ENCODE measurements at places on chromosomes 4 and X.

- no peak for DNase-seq
These were observed 1703.7 kb upstream of the AGA start for GRCh38 chr4:179145746-179146525.

GRCh38 chr4:24551492-24552289 is 32.7 kb downstream of the DHX15 start:
- DNase-seq: peak; percentile 16

DNA sequence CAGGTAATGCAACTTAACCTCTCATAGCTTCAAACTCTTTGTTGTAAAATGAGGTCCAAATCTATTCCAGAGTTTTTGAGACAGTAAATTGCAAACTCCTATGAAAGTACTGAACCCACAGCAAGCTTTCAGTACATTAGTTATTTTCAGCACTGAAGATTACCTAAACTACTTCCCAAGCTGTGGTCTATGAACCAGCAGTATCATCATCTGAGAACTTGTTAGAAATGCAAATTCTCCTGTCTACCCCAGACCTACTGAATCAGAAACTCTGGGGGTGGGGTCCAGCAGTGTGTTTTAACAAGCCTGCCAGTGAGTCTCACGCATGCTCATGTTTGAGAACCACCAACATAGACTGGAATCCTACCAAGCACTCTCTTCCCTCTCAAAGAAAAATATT is 5.7 kb upstream of the CASP6 start:
- DNase-seq: no peak

DNA sequence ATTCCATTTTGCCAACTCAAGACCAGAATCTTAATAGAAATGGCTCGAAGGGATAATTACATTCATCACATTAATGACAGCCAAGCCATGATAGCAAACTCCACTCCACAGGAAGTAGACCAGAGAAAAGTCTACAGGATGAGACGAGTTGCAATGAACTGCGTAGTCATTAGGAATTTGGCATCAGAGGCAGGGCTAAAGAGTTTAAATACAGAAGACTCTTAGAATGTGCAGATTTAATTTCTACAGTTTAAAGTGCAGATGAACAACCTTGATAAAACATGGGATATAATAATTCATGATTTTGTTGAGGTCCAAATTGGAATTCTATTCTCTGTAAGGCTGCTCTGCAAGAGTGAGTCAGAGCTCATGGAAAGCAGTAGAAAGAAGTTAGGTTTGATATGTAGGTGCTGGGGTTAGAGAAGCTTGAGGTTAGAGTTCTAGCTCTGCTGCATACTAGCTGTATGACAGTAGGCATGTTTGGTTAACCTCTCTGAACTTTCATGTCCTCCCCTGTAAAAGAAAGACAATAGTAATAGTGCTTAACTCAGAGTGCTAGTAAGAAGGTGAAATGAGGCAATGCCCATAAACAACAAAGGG is 32.2 kb downstream of the LNX1 start:
- DNase-seq: no peak

- DNase-seq: no peak
These were observed 1127.8 kb upstream of the PRKX start for GRCh38 chrX:4841216-4841745.

- DNase-seq: no peak
These were observed 72.8 kb downstream of the PPA2 start for GRCh38 chr4:105400901-105401677.

DNA sequence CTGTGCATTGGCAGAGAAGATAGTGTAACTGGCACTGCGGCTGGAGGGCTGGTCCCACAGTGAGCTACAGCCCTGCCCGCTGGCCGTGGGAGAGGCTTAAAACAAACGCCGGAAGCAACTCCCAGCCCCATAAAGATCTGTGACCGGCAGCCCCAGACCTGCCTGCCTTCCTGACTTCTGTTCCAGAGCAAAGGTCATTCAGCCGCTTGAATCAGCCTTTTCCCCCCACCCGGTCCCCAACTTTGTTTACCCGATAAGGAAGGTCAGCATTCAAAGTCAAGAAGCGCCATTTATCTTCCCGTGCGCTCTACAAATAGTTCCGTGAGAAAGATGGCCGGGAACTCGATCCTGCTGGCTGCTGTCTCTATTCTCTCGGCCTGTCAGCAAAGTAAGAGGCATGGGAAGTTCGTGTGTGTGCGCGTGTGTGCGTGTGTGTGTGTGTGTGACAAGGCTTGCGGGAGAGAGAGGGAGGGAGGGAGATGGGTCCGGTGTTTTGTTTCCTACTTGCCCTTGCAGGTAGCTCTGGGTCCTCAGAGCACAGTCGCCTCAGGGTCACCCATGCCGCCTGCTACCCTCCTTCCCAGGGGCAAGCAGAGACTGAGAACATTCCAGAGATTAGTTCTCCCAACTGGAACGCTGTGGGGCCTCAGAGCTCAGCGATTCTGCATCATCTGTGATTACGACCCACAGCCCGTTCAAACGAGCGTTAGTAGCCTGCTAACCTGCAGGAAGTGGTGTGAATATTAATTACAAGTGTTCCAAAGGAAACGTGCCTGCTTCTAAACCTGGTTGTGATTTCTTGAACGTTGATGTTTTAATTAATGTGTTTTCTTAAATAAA is at the start of gene MGST2:
Gene MGST2, plus strand, starts transcription at position 130 of the 840 bp plus-strand sequence. Its CDS starts 201 bp downstream, at position 331.
- peak; percentile 69 for DNase-seq

DNA sequence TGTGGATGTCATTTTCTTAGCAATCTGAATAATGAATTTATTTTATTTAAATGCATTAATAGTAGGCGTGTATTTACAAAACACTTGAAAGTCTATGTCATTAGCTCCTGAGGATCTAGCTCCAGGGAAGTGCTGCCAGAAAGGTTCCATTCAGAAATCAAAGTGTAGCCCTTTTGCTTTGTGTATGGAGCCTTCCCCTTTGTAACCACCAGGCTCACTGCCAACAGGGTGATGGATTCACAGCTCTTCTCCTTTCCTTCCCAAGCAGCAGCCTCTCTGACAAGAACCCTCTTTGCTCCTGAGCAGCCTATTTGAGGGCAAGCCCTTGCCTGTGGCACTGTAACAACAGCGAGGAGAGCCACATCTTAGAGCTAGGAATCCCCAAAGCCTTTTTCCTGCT is 286.0 kb upstream of the RASGEF1B start:
- peak; percentile 28 for DNase-seq

DNA sequence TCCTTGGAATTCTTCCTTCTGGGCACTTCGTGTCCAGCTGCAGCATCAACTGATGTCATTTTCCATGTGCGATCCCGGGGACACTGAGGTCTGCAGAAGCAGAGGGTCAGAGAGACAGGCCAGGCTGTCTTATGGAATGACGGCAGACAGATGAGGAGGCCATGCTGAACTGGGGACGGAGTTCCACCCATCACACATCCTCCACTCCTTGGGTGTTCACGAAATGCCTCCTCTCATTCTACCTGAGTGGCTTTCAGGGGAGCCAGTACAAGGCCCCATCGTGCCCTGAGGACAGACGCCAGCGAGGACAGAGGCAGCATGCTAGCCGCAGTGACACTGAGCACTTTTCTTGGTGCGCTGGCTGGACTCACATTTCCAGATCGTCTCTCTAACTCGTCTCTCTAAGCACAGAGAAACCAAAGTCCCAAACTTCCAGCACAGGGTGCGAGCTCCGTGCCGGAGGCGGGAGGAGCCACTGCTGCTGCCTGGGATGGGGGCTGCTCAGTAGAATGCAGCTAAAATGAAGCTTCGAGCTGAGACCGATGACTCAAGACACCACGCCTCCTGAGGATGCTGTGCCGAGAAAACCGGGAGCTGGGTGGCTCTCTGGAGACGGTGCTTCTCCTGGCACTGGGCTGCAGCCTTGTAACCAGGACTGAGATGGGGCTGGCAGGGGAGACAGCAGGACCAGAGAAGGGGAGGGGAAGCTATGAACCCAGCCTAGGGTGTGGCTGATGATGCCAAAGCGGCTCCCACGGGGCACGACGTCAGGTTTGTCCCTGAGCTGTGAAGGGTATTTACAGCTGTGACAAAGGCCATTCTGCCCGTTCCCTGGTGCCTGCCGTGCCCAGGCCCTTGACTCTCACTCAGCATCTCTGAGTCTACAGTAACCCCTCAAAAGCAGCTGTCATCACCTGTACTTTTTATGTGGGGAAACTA is 8.2 kb downstream of the ABLIM2 start:
- no peak for DNase-seq

DNA sequence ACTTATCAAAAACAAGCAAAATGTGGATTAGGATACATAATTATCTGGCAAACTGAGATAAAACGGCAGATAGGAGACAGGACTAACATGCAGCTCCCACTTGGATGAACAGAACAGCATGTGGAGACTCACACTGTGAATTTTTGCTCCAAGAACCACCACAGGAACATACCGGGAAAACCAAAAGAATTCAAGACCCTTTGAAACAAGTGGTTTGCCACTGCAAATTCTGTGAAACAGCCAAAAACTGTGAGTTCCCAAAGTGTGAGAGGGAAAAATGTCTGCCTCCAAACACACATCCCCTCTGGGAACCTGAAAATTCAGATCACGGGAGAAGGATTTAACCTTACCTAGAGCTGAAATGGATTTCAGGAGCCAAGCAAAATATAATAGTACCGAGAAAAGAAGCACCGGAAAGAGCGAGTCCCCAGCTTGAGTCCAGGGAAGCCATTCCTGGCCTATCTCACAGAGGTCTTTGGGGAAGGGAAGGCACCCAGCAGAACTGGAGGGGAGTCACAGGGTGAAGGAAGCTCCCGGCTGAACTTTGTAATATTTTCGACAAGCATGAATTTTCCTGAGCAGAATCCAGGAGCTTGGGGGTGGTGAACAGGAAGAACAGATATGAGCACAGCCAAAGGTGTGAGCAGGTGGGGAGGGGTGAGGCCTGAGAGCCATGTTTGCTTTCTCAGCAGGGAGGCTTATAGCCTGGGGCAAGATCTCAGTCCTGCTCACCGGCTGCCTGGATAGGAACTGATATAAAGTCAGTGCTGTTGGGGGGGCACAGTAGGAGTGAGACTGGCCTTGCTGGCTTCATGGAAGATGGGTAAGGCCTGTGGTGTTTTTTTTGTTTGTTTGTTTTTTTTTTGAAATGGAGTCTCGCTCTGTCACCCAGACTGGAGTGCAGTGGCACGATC is 23.9 kb downstream of the MANBA start:
- no peak for DNase-seq

DNA sequence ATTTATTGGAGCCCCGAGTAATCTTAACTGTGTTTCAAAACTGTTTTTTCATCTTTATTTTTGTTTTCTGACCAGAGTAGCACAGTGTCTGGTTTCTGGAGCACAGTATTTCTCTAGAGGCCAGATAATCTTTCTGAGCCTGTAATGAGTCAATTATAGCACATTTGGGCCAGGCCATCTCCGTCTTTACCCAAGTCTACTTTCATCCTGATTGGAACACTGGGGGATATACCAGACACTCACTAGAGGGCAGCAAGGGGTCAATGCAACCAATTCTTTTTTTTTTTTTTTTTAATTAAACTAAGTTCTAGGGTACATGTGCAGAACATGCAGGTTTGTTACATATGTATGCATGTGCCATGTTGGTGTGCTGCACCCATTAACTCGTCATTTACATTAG is 282.0 kb downstream of the ARHGAP24 start:
- DNase-seq: peak; percentile 44

DNA sequence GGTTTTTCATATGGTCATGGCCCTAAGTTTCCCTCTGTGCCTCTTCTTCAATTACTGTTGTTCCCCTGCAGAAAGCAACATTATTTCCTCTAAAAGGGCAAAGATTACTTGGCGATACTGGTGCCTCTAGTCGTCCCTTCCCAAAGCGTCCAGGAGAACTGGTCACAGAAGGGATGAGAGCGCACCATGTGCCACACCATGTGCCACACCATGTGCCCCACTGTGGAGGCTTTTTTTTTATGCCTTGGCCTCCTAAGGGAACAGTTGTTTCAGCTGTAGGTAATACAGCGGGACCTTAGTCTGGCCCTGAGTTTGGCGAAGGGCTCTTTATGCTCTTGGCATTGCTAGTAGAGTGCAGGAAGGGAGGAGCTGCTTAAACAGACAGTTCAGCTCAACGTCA is 11.5 kb upstream of the FGG start:
- no peak for DNase-seq
